ENCODE measurements at places on chromosomes 2 and 18. TPM values are rescaled to one million over a fixed set of nuclear protein-coding genes. Genes with fewer than 3 reads are reported as not detected.

- no peak for DNase-seq
Observed at GRCh38 chr2:110842048-110842447, 109.7 kb downstream of the ACOXL start.

DNA sequence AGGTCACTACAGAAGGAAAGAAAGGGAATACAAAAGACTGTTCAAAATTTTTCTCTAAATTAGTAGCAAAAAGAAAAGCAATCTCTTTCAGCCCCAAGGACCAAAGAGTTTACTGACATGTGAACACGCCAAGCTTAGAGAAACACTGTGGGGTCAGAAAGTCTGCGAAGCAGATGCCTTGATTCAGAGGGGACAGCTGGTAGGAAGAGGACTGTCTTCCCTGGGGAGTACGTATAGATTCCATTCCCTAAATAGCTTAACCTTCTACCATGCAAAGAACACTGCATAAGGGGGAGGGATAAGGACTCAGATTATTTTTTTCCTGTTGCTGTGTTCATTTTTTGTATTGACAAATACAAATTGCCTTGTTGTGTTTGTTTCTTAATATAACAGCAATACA, 96.1 kb downstream of the IRS1 start:
- no peak for DNase-seq

DNA sequence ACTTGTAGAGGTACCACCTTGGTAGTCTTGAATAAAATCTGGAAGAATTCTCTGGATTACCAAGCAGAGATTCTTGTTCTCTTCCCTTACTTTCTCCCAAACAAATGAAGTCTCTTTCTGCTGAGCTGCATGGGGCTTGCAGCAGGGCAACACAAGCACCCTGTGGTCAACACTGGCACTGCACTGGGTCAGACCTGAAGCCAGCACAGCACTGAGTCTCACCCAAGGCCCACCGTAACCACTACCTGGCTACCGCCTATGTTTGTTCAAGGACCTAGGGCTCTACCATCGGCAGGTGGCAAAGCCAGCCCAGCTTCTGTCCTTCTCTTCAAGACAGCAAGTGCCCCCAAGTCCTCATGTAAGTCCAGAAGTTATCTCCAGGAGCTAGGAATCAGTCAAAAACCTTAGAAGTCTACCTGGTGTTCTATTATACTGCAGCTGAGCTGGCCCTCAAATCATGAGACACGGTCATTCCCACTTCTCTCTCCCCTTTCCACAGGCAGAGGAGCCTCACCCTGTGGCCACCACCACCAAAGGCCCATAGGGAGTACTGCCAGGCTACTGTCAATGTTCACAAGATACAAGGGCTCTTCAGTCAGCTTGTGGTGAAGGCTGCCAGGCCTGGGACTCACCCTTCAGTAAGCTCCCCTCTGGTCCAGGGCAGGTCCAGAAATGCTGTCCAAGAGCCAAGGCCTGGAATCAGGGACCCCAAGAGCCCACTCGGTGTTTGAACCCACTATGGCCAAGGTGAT, 18.4 kb downstream of the VPS54 start:
- DNase-seq, result no peak

- no peak for DNase-seq
Observed at GRCh38 chr2:43060390-43061016, 165.9 kb downstream of the ZFP36L2 start.

DNA sequence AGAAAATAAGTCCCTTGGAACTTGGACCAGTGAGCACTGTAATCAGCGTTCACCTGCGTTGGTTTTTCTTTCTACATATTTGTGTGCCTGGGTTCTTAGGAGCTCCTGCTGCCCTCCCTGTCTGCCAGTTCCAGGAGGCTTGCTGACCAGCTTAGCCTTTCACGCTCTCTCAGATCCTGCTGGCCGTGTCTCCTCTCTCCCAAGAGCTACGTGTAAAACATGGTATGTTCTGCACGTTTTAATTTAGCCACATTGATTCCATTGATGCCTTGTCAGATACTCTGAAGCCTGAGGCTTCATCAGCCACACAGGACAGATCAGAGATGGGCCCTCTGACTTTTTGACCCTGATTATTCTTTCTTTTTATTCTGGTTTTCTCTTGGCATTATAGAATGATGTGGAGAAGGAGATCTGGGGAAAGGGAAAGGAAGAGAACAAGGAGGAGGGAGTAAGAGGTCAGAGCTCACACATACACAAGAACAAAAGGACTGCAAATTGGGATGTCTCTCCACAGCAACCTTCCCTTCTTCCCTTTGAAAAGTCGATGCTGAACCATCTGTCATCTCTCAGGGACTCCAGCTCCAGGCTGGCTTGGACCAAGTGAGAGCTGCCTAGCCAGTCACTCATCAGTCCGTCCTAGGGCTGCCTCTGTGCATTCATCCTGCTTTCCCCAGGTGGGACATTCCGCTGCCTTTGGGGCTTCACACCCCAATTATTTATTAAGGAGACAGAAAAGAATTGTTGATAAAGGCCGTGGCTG, 152.8 kb downstream of the PIK3C3 start:
- no peak for DNase-seq

- no peak for DNase-seq
Observed at GRCh38 chr2:103010751-103011150, 248.9 kb downstream of the TMEM182 start.

GRCh38 chr2:10159581-10160131, 37.1 kb downstream of the RRM2 start:
- peak; percentile 42 for DNase-seq

GRCh38 chr2:240300261-240300821, 135.1 kb upstream of the GPC1 start:
- no peak for DNase-seq

- no peak for DNase-seq
Observed at GRCh38 chr18:8301427-8302172, 307.6 kb upstream of the RAB12 start.

DNA sequence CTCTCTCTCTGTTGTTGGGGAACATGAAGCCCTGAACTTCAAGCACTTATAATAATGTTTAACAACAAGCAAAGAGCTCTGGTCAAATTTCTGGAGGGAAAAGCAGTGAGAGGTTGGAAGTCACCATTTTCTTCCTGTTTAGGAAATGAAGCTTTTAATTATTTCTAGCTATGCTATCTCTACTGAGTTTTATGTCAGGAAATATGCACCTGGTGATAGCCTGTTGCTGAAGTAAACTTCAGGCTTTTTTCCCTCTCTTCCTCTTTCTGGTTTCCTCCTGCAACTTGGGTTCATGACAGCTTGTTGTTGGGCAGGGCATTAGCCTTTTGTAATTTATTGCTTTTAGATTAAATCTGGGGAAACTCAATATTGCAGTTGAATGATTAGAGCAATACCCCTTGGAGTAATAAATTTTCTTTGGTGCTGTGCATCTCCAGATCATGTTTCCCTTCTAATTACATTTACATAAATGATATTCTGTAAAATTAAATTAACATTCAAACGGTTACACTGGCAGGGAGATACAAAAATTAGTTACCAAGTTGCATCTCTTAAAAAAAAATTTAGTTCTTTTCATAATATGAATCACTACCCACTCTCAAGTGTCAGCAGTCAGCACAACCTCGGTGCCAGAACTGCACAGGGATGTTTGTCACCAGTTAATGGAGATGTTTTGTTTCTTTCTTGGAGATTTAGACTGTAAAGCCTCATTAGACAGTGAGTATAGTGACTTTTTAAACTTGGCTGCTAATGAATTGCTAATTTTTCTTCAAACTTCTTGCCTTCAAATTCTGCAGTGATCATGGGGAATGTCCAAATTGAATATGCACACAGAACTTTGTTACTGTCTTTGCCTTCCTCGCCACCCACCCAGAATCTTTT, 466.6 kb upstream of the ETAA1 start:
- no peak for DNase-seq

GRCh38 chr2:30282721-30283120, 51.4 kb downstream of the LBH start:
- DNase-seq, result no peak

GRCh38 chr2:197515739-197516392, at the start of gene MOB4:
Gene MOB4, plus strand, starts transcription at chr2:197516066. Its CDS starts 21 bp downstream, at chr2:197516087.
- DNase-seq, result peak; percentile 97

- no peak for DNase-seq
Observed at GRCh38 chr2:147150241-147150635, 694.6 kb upstream of the ACVR2A start.

GRCh38 chr2:211281430-211282073, 725.2 kb downstream of the CPS1 start:
- DNase-seq, result no peak

DNA sequence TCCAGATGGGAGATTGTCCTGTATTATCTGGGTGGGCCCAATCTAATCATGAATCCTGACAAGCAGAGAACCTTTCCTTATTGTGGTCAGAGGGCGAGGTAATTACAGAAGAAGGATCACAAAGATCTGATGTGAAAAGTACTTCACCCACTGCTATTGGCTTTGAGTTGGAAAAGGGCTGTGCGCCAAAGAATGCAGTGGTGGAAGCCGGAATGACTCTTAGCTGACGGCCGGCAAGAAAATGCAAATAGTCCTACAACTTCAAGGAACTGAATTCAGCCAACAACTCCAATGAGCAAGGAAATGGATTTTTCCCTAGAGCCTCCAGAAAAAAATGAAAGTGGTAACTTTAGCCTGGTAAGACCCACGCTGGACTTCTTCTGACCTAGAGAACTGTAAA, 67.3 kb downstream of the CTNNA2 start:
- DNase-seq, result no peak

GRCh38 chr2:234341306-234341985, 155.4 kb downstream of the ARL4C start:
- DNase-seq, result no peak

Gene EFEMP1
- 4,716 TPM for total RNA-seq

Gene SGO2
- total RNA-seq, result 3.3 TPM

Gene IRS1
- under 0.01 TPM for total RNA-seq

Gene PTPRN
- total RNA-seq, result not detected

Gene WDSUB1
- total RNA-seq, result 8.1 TPM
